ENCODE measurements at places on chromosomes 3 and 15.
A peak's percentile ranks its signal among the peaks of the same experiment; 100 is the strongest.

- no peak for DNase-seq
Measured at GRCh38 chr3:34881026-34881425, 758.3 kb upstream of the ARPP21 start.

DNA sequence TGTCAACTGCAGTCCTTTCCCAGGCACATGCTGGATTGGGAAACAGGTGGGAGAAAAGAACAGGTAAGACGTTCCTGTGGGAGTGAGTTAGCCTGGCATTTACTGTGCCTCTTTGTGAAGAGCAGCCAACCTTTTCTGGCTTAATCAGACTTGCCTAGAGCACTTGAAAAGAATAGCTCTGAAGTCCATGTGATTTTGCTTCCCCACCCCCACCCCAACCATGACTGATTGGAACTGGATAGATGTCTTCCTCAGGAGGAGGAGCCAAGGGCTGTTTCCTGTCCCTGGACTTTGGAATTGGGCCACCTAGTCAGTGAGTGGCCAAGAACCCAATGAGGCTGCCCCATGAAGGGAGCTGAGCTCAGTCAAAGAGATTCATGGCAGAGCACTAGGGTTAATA lies 4.7 kb upstream of the TMEM41A start:
- no peak for DNase-seq

DNA sequence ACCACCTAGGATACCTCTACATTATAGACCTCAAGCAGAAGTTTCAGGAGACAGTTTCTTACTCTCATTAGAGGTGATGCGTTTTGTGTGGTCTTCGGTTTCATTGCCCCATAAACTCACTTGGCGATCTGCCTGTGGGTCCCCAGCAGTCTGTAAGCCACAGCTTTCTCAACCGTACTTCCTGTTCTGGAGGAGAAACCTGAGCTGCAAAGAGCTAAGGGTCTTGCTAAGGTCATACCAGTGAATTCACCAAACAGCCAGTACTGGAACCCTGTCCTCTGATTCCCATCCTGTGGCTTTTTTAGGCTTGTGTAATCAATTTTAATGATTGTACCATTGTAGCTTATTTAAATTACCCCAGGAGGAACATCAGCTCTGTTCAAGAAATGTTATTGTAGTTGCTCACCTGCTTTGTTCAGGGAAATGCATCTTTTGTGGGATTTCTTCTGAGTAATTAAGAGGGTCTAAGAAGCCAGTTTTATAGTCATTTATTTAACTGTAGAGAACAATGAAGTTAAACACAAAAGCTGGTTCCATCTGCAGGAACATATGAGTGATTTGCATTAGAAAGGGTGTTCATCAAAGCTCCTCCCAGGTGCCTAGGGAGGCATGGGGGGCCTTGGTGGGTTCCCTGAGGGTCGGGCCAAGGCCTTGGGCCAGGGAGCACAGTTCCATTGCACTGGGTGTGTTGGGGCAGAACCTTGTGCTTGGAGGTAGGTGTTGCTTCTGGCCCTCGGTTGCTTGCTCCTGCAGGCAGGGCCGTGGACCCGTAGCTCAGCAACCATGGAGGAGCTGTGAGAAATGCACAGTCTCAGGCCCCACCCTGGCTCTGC lies 69.6 kb downstream of the APBA2 start:
- DNase-seq, result peak; percentile 86

- no peak for DNase-seq
Measured at GRCh38 chr3:183555541-183556081, at the start of gene KLHL6. Gene KLHL6 (minus strand): TSS chr3:183555706. CDS start chr3:183555653, 53 bp downstream.

DNA sequence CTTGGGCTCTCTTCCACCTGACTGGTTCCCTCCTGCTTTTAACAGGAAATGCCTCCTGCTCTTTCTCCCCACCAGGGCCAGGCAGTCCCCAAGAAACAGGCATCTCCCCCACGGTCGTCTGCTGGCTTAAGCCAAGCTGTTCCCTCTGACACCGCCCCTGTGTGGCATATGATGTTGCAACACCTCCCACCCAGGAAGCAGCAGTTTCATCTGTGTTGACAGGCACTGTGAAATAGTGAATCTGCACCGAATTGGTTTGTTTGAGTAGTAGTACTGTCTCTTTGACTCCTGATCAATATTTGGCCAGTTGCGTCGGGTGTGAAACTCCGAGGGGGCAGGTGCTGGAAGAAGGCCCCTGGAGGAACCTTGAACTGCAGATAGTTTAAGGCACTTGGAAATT lies 188.8 kb downstream of the FEZF2 start:
- no peak for DNase-seq

DNA sequence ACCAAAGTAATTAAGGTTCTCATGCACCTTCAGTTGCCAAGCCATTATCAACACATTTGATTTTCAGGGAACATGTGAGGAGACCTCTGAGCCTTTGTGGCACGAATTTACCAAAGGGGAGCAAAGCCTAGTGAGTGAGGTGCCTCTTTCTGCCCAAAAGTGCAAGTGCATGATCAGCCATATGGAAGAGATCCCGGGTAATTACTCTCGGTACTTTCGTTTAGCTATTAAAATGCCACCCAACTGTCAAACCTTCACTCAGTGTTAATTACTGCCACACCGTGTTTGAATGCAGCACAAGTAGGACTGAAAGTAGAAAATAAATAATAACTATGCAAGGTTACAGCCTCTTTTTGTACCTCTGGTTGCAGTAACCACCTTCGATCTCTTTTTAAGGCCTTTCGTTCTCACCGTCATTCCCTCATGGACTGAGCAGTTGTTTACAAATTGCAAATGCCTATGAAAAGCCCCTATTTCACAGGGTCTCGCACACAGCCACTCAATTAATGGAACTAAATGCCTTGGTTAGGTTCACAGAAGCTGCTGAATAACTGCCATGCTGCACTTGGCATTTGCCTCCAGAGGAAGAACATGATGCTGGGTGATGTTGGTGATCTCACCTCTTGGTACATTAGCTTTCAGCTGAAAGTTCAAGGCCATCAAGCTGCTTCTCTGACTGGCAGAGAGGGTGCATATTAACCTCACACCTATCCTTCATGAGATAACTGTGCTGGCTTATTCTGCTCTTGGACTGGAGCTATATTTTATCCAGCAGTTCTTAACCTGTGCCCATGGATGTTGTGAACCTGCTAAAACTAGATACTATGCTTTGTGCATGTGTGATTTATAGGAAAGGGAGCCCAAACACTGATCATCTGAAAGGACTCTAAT lies 69.9 kb downstream of the TNIK start:
- DNase-seq, result no peak

GRCh38 chr15:69976366-69976994 lies 121.2 kb downstream of the TLE3 start:
- peak; percentile 46 for DNase-seq

DNA sequence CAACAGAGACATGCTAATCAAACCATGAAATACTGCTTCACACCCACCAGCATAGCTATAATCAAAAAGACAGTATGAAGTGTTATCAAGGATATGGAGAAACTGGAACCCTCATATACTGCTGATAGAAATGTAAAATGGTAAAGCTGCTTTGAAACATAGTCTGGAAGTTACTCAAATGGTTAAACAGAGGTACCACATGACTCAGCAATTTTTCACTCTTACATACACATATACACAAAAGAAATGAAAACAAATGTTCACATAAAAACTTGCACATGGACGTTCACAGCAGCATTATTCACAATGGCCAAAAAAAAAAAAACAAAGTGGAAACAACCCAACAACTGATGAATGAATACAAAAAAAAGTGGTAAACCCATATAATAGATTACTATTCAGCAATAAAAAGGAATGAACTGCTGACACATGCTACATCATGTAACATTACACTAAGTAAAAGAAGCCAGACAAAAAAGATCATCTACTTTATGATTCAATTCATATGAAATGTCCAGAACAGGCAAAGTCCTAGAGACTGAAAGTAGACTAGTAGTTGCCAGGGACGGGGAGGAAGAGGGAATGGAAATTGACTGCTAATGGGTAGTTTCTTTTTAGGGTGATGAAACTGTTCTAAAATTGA lies 23.2 kb downstream of the ZNF148 start:
- DNase-seq, result peak; percentile 54

DNA sequence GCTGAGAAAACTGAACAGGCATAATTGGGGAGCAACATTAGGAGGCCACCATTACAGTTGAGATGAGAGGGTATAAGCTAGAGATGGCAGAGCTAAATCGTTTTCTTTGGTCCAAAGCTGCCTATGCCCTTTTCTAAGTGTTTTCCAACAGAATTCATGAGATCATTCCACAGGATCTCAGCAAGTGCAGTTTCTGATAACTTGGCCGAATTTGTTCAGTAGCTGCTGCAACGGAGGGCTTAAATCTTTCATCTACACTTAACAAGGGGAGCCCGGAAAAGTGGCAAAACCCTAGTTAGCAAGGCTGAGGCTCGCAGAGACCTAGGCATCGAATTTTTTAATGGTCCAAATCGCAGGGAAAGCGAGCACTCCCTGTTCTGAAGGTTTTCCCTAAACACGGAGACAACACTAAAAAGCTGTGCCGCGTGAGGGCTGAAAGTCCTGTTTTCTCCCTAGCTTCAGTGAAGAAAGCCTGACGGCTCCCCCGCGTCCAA lies 531 bp upstream of the BLOC1S6 start:
- DNase-seq, result no peak

All from astrocyte of the spinal cord (primary cell).